ENCODE measurements at places on chromosomes 7 and 10.

DNA sequence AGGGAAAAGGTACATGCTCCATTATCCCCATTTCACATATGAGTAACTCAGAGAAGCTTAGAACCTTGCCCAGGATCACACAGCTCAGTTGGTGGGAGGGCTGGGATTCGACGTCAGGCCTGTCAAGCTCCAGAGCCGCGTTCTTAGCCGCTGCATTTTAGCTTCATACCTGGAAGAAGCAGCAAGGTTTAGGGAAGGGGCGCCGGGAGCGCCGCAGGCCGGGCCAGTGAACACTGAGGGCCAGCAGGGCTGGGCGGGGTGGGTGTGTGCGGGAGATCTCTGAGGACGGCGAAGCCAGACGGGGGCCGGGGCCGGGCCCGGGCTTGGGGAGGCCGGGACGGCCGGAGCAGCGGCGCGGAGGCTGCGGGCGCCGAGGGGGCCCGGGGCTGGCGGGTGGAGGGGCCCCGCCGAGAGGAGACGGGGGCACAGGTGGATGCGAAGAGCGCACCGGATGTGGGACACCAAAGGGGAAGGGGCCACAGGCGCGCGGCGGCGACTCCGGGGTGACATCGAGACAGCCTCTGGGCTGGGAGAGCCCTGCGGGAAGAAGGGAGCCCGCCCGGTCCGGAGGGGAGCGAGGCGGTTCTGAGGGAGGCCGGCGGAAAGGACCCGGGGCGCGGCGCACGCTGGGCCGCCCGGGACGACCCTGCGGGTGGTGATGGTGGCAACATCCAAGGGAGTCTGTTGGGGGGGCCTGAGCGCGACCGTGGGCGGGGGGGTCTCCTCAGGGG, 498 bp downstream of the NDST2 start:
- DNase-seq, result peak; percentile 28

DNA sequence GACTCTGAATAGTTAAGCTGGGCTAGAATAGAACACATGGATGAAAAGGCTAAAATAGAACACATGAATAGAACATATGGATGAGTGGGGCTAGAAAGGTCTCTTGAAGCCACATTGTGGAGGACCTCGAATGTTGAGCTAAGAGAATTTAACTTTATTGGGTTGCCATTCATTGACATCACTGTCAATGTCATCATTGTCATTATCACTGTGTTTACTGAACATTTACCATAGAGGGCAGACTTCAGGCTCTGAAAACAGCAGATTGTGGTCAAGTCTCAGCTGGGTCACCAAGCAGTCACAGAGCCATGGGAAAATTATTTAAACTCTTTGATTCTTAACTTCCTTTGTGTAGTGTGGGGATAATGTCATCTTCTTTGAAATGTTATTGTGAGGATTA, 80.4 kb downstream of the WDFY4 start:
- DNase-seq, result no peak

GRCh38 chr10:59078978-59079377, 97.5 kb upstream of the PHYHIPL start:
- no peak for DNase-seq

- no peak for DNase-seq
These were observed 126.7 kb downstream of the NRCAM start for GRCh38 chr7:108329514-108329913.

DNA sequence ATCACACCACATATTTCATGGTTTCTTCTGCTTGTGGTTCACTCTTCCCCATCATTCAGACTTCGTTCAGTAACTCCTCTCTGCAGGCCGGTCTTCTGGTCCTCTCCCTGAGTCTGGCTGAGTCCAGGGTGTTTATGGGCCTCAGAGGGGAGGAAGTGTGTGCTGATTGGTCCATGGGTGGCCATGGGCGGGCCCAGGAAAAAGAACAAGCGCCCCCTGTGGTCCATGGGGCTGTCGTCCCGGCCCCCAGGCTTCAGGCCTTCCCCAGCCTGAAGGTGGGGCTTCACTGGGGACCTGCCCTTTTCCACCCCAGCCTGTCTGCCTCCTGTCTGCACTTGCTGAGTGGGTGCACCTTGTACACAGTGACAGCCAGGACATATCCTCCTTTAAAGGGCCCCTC, 123.7 kb downstream of the VIPR2 start:
- no peak for DNase-seq
